ENCODE measurements at places on chromosomes 12 and 14.

DNA sequence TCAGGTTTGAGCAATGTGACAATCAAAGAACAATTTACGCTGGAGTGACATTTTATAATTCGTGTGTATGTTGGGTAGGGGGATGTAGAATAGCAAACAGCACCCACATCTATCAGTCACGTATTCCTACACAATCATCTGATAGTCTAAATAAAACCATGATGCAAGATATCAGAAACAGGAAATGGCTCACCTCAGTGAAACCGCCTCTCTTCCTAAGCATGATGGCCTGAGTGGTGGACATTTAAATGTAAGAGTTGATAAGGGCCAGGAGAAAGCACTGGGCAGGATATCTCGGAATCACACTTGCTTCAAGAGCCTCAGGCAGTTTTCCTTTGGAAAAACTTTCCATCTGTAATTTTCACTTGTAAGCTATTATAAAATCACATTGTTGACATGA, 128.2 kb downstream of the GRIP1 start:
- no peak for DNase-seq

- DNase-seq: no peak
Observed at GRCh38 chr12:3125674-3126073, 48.5 kb downstream of the TSPAN9 start.

DNA sequence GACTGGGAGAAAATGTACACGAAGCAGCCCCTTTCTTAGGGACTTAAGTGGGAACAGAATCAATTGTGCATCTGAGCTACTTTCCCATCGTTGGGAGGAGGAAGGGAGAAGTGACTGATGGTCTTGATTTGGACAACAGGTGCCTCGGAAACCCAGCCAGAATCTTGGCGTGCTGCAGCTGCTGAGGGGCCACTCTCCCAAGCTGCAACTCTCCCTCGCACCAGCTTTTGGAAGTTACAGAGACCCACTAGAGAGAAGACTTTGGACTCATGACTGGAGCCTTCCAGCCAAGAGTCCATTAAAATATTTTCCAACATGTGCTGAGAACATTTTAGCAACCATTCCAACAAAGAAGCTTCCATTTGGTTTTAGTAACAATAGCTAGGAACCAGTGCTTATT, 52.3 kb downstream of the GNS start:
- no peak for DNase-seq

GRCh38 chr14:69079747-69080146, 73.2 kb downstream of the DCAF5 start:
- no peak for DNase-seq

- peak; percentile 41 for DNase-seq
Observed at GRCh38 chr12:45543887-45544286, 185.6 kb upstream of the ARID2 start.

- DNase-seq: no peak
Observed at GRCh38 chr14:58846682-58847465, 209.1 kb downstream of the DACT1 start.

GRCh38 chr14:24576771-24577170, 721 bp upstream of the CTSG start:
- no peak for DNase-seq

GRCh38 chr14:39467889-39468524, 35.8 kb upstream of the FBXO33 start:
- DNase-seq: no peak

DNA sequence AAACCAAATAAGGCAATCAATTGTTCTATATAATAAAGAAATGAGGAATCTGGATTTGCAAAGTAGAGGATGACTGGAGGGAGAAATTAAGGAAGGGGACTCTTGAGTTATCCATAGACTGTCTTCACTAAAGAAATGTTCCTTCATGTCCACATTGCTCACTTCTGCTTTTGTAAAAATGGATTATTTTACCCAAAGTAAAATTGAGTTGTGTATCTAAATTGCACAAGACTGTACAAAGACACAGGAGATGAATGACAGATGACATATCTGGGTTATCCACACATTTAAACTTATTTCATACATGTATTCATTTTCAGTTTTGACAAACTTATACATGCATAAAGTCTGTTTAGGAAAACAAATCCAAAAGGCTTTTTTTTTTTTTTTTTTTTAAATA, 11.3 kb downstream of the ATP2B1 start:
- DNase-seq: no peak

DNA sequence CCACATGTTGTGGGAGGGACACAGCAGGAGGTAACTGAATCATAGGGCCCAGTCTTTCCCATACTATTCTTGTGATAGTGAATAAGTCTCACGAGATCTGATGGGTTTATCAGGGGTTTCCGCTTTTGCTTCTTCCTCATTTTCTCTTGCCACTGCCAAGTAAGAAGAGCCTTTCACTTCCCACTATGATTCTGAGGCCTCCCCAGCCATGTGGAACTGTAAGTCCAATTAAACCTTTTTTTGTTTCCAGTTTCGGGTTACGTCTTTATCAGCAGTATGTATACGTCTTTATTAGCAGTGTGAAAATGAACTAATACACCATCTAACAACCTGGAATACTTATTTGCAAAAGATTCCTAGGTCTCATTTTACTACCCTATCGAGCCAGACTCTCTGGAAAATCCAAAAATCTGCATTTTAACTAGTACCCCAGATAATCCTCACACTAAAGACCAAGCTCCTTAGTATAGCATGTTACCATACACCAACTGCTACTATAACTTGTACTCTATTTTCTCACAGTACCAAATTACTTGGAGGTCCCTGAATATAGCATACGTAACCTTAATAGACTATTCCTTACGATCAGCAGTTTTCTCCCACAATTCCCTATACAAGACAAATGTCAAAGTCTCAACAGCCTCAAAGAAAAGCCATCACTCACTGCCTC, 11.5 kb downstream of the GTF2A1 start:
- DNase-seq: no peak

- DNase-seq: no peak
Observed at GRCh38 chr12:99529966-99530365, 117.6 kb upstream of the GARIN6 start.

- DNase-seq: no peak
Observed at GRCh38 chr12:68158432-68158831, 1.1 kb downstream of the IFNG start.

DNA sequence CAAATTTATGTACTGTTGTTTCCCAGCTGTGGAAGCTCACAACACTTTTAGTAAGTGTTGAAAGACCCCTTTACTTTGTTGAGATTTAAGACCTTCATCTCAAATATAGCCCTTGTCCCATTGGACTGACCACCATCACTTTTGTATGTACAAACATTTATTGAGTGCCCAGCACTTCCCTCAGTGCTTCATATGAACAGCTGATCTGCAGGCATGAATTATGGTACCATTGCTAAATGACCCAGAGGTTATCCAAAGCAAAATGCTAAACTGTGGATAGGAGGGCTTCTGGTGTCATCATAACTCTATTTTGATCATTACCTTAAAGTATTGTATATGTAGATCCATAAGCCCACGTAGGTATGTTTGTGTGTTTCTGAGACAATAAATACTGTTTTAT, 285.7 kb upstream of the RGS6 start:
- DNase-seq: no peak

DNA sequence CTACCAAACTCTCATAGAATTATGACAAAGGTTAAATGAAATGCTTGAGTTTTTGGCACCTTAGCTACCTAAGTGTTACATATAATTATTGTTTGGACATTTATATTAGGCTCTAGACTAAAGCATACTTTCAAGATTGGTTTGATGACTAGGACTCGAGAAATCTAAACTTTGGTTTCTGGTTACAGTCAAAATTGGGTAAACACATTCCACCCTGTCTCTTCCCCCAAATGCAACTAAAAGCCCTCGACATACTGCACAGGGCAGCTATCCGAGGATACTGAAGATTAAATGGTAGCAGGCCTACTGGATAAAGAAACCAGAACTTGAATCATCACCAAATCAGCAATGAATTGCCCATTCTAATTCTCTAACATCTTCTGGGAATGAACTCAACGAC, 369.1 kb downstream of the PRKD1 start:
- no peak for DNase-seq

DNA sequence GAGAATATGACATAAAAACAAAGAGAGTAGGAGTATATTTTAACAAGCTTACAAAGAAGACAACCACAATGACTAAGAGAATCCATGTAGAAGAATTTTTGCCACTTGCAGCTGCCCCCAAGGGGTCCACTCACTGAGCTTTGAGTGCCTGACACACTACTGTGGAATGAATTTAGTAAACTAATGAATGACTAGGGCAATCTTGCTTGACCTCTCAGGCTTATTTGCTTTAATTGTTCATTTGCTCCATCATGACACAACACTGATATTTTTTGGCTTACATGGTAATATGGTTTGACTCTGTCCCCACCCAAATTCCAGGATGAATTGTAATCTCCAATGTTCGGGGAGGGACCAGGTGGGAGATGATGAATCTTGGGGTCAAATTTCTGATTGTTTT, 249.1 kb upstream of the FAR2 start:
- no peak for DNase-seq

DNA sequence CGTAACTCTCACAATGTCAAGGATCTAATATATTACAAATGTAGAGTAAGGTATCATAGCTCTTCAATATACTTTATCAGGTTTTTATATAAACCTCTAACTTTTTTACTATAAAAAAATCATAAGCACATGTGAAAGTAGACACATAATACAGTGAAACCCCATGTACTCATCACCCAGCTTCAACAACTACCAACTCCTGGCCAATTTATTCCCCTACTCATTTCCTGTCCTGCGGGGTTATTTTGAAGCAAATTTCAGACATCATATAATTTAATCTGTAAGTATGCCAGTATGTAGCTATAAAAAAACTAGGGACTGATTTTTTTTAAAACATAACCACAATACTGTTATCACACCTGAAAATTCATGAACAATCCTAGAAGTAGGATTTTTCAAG, 47.7 kb downstream of the NOPCHAP1 start:
- no peak for DNase-seq

DNA sequence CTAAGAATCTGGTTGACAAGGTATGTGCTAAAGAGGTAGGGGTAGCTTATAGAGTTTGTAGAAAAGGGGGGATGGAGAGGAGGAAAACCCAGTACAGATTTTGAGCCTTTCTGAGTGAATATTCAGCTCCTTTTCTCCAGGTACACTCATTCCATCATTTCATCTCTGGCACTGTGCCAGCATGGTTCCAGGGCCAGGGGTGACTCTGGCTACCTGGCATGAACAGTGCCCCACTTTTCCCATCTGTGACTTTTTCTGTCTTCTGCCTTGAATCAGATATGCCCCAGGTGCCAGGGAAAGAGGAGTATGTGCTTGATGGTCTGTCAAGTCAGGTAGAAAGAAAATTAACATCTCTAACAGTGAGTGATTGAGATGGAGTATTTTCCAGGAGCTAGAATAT, 175.7 kb downstream of the CACNA1C start:
- no peak for DNase-seq

GRCh38 chr14:68682166-68683103, 110.4 kb downstream of the ZFP36L1 start:
- peak; percentile 58 for DNase-seq
